Stimulated activated CD4-positive, alpha-beta T cell treated with anti-CD3 and anti-CD28 coated beads, Interleukin-1b, Interleukin-23, amount 100 ng/mL, for 24 hours (primary cell): ENCODE measurements at places on chromosomes 4 and X.

DNA sequence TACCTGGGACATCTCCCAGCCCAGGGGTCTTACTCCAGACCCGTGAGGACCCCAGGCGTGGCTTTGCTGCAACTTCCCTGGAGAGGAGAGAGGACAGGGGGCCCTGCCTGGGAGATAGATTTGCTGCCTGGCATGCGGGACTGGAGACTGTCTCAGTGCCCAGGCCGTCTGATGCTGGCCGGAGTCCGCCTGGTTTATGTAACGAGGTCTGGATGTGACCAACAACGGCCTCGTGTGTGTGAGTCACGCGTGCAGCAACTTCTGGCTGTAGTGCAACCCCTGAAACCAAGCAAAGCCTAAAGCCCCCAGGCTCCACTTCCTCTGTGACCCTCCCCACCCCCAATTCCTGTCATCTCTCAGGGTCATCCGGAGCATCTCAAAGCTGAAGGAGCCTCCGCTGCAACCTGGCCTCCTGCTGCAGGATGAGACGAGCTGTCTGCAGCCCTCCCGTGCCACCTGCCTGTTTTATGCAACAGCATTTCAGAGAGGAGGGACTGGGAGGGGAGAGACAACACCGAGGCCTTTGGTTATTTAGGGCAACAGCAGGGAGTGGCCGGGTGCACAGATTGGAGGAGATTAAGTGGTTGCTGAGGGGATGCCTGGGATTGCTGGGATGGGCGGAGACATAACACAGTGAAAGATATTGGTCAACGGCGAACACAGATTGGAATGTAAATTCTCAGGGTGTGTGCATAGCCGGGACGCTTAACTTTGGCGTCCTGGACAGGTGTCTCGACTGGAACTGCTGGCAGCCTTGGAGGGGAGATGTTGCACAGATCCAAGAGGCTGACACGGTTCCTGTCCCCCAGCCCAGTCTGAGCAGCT lies 16.0 kb downstream of the XG start:
- DNase-seq = no peak

- DNase-seq = no peak
Measured at GRCh38 chrX:121103381-121103780, 56.0 kb downstream of the GLUD2 start.

DNA sequence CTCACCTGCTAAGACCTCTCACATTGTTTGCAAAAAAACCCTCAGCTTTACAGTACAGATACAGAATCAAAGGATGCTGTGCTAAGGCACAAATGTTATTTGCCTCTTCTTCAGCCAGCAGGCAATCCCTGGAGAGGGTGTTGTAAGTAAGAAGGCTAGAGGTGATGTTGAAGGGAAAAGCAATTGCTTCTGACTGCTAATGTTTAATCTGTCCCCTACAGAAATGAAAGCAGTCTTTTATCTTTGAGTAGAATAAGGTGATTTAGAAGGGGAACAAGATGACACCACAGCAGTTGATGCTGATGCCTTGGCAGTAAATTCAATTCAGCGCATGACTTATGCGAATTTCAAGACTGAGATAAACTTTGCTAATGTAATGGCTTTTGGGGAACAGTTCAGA lies 1064.8 kb upstream of the IGFBP7 start:
- DNase-seq = no peak

GRCh38 chrX:153379508-153379907 lies 21.6 kb downstream of the PNMA6E start:
- no peak for DNase-seq

DNA sequence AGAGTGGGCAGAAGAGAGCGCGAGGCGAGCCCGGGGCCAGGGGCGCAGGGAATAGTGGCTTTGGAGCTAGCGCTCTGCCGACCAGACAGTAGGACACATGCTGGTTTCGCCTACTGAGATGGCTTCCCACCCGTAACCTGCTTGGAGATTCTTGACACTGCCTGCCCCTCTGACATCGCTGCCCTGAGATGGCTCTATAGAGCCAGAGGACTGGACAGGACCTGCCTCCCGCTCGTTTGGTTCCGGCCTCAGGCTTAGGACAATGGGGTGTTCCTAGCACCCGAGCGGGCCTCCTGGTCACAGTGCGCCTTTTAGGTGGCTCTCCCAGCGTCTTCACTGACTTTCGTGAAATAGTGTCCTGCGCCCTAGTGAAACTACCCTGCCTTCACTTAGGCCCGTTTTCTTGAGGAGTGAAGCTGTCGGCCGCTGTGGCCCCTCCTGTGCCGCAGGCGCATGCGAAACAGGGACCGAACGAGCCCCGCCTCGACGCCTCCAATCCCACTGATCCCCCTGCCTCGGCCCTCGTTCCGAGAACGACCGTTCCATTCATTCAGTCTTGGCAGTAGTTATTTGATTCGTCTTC lies 608 bp downstream of the TAF1 start:
- no peak for DNase-seq

- DNase-seq = no peak
Measured at GRCh38 chrX:118271775-118272174, 74.1 kb upstream of the WDR44 start.

- DNase-seq = no peak
Measured at GRCh38 chr4:153620352-153620751, 63.7 kb upstream of the TLR2 start.

GRCh38 chrX:38138900-38139299 lies 81.8 kb downstream of the SRPX start:
- no peak for DNase-seq

- no peak for DNase-seq
Measured at GRCh38 chr4:73414936-73415271, 10.8 kb downstream of the ALB start.

DNA sequence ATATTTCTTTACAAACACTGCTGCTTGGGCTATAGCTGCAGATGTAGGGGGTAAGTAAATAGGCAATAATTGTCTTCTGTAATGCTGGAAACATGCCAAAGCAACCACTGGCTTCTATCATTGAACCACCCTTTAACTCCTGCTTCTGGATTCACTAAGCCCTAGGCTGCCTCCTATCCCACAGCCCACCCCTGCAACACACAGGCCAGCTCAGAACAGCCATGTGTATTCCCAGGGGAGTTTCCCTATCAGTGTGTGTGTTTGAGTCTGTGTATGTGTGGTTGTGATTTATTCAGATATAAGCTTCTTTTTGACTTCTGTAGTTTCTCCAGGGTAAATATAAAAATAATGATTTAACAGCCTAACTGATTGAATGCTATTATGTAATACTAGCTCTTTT lies 291.3 kb downstream of the PCDH10 start:
- DNase-seq = no peak

DNA sequence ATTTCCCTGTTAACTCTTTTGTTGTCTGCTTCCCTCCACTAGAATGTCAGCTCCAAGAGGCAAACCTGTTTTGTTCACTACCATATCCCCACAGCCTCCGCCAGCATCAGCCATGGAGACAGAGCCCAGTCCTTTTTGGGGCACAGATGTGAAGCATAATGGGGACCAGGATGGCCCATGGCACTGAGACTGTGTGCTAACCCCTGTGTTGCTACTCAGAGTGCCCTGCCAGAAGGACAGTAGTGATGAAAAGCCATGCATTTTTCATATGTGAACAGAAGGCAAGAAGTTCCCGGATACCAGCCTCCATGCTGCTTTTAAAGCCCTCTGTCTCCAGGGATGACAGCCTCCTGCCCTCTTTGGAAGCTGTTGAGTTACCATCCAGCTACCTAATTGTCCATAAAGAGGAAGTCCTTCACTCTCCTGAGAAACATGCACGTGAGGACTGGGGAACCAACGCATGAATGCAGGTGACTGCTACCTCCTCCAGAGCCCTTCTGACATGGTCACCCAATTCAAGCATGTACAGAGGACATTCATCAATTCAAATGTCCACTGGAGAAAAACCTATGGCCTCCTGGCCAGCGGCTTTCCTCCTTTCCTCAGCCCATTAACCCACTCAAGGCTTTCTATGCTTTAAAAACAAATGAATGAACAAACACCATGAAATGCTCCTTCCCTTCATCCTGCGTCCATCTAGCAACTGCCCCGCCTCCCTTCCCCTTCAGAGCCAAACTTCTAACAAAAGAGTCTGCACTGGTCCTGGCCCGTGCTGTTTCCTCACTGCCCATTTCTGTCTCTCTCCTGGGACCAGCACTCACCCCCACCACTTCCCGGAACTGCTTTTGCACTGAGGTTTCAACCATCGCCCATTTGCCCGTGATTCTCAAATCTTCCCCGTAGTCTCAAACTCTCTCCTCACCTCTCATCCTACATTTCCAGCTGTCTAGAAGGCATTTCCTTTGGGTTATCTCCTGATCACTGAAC lies 18.0 kb downstream of the PNMA6F start:
- no peak for DNase-seq

DNA sequence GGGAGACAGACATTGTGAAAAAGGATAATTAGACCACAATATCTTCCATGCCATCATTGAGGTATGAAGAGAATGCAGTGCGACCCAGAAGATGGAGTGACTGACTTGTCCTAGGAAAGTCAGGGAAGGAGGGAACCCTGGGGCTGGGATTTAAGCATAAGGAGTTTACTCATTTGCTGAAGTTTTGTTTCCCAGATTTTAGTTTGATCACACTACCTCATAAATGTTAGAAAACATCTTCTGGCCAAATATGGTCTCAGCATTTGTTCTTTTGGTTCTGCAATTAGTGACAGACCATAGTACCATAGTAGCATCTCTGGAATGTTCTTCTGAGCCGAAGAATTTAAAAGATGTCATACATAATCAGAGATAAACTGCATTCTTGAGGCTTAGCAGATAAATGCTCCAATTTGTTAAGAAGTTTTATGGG lies 96.5 kb upstream of the PGRMC2 start:
- no peak for DNase-seq

GRCh38 chr4:99724067-99724466 lies 66.4 kb upstream of the C4orf54 start:
- DNase-seq = no peak
